Stimulated activated CD4-positive, alpha-beta T cell treated with anti-CD3 and anti-CD28 coated beads, Interleukin-2, amount 100 ng/mL, for 4 hours (primary cell): ENCODE measurements at places on chromosomes 4 and X.

GRCh38 chrX:87397103-87397886 is 120.3 kb upstream of the KLHL4 start:
- no peak for DNase-seq

GRCh38 chrX:46168254-46168653 is 377.0 kb downstream of the ZNF674 start:
- no peak for DNase-seq

- DNase-seq: no peak
Observed at GRCh38 chr4:101326576-101326975, 20.8 kb downstream of the PPP3CA start.

DNA sequence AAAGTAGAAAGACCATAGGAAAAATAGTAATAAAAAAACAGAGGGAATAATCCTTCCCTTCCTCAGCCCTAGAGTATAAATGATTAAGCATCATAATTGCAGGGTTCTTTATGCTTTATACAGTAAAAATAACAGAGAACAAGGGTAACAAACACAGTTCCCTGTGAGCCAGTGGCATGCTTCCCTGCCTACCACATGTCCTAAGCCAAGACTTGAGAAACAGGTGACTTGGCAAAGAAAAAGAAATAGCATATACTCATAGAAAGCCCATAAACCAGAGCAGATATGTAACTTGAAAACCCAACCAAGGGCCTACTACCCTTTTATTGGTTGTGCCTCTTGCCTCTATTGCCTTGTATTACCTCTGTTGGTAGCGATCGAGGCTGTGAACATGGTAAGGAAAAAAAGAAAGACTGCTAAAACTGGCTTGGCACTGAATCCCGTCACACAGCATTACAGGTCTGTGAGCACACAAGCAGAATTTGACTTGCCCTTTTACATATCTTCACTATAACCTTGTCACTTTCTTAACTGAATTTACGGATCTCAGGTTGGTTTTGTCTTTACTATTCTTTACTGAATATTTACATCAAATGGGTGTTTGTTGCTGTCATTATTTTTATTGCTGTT is 30.9 kb upstream of the MYOZ2 start:
- DNase-seq: no peak

DNA sequence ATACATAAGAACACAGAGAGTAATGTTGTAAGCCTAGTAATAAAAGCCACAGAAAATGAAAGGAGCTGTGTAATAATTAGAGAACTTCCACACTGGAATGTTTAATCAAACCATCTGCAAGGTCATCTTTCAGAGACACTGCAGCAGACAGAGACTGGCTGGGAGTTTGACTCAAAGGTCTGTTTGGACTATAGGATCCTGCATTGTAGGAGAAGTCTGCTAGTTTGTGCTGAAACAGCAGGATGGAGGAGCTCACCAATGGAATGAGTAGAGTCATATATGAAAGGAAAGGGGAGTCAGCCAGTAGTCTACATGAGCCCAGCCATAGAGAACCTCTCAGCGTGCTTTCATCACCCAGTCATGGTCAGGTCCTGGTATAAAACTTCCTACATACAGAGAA is 4.5 kb upstream of the ACE2 start:
- DNase-seq: no peak

DNA sequence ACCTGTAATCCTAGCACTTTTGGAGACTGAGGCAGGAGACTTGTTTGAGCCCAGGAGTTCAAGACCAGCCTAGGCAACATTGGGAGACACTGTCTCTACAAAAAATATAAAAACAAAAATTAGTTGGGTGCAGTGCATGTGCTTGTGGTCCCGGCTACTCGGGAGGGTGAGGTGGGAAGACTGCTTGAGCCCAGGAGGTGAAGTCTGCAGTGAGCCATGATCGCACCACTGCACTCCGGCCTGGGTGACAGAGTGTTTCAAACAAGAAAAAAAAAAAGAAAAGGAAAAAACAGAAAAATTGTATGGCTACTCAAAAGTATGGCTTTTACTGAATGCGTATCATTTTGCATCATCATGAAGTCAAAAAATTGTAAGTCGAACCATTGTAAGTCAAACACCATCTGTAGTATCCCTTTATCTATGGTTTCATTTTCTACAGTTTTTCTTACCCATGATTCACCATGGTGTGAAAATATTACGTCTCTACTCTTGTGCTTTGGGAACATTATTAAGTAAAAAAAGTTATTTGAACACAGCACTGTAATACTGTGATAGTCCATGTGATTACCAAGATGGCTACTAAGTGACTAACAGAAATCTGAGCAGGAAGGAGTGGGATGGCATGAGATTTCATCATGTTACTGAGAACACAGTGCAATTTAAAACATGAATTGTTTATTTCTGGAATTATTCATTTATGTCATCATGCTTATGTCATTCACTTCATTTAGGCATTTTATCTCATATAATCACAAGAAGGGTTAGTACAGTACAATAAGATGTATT is 26.5 kb upstream of the MANBA start:
- peak; percentile 6 for DNase-seq

DNA sequence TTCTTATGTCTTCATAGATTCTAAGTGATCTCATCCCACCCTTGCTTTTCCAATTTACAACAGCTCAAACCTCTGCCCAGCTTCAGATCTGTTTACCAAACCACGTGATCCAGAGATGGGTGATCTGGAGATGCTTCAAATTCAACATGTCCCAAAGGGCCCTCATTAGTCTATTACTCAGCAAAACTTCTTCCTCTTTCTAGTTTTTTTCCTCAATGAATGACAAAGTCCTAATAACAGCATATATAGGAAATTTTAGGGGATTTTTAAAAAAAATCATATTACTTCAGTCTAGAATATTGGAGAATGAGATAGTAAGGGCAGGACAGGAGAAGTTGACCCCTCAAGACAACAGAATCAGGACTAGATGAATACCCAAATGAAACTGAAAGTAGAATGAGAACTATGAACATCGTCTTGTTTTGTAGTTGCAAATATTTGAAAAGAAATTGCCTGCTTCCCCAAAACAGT is 127.1 kb downstream of the CFAP299 start:
- no peak for DNase-seq

DNA sequence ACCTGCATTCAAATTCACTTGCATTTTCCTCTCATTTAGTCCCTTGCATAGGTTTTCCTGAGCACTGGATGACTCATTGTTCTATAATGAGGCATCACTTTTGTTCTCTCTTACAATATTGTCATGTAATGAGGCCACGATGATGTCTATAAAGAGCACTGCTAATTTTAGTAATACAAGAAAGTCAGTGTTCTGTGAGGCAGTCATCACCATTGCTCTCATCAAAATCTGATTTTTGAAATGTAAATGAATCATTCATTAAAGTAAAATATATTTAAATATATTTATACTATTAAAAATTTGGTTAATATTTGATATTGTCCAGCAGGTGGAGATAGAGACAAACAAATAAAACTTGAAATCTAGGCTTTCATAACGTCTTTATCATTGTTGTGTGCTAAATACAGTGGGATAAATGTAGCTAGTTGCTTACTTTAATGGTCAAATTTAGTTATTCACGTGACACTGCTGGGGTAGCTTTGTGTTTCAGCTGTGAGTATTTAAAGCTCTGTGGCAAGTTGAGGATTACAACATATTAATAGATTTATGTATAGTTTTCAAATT is 15.4 kb downstream of the HMGB2 start:
- DNase-seq: no peak

DNA sequence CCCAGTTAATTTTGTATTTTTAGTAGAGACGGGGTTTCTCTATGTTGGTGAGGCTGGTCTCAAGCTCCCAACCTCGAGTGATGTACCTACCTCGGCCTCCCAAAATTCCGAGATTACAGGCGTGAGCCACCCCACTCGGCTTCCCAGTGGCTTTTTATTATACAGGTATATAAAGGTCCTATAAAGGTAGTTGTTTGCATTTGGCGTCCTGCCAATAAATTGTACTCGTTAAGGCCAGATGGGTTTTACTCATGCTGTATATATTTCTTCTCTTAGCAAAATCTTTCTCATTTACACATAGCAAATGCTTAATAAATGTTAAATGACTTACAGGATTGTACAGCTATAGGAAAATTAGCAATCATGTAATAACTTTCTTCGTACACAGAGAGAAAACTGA is 6.9 kb downstream of the SHROOM3 start:
- no peak for DNase-seq

GRCh38 chr4:176540814-176541213 is 221.0 kb downstream of the SPCS3 start:
- DNase-seq: no peak

- no peak for DNase-seq
Observed at GRCh38 chr4:31328932-31329331, 608.8 kb downstream of the PCDH7 start.

GRCh38 chr4:84022564-84022963 is 476.5 kb downstream of the NKX6-1 start:
- DNase-seq: no peak

DNA sequence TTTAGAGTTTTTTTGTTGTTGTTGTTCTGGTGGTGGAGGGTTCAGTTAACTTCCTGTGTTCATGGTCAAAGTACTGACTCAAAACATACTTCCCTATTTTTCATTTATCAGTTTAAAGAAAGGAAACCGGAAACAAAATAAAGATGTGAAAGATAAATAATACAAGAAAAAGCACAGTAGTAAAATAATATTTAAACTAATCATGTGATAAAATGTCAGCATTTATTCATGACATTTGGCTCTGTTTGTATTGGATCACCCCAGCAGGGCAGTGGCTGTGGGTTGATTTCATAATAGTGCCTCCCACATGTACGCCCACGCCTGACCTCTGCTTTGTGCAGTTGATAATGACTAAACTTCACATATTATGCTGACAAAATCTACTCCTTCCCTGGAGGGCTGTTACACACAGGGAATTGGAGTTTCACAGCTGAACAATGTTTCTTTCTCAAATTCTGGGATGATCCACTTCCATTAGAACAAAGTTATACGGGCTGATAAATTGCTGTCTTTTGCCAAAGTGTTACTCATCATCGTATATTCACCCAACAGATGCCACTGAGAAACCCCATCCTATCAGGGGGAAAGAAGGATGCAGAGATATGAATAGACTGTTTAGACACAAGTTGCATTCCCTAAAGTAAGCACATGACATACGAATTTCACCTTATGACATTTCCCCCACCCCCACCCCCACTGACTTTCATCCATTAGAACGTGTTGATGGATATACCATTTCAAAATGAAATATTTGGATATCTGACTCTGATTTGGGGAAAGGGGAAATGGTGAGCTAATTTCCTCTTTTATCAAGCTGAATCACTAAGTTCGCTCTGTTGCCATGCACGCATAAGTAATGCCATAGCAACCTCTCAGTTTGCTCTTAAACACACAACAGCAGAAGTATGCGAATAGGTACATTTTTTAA is 48.3 kb downstream of the AMELX start:
- peak; percentile 3 for DNase-seq

DNA sequence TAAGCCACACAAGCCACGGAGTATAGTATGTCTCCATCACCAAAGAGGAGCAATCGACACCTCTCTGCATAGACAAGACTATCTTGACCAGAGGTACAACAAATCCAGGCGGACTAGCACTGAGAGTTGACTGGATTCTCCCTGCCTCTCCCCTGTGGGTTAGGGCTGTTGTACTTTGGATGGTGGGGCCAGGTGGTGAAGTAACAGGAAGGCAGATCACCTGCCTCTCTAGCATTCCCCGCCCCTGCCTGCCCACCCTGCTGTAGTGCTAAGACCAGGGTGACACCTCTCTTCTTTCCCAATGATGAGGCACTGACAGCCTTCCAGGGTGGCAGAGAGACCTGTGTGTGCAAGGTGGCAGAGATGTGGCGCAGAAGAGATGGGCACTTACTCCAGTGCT is 47.5 kb upstream of the TRIM2 start:
- no peak for DNase-seq

- DNase-seq: no peak
Observed at GRCh38 chr4:178240891-178241290, 798.7 kb upstream of the AGA start.

DNA sequence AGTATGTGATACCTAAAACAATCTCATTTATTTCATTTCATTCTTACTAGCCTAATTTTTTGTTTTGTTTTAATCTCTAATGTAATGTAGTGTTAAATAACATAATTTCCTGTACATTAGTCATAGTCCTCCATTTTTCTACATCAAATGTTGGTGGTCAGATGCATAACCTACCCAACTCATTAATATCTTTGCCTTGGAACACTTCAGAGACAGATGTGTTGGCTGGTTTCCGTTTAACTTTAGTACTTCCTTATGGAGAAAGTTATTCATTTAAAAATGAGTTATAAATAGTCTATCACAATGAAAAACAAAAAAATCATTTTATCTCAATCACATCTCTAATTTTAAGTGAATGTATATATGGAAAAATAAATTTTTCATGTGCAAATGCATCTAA is 190.2 kb downstream of the ANTXR2 start:
- no peak for DNase-seq

- DNase-seq: no peak
Observed at GRCh38 chr4:138242834-138243156, 646 bp upstream of the SLC7A11 start.

GRCh38 chrX:13752646-13753045 is 18.1 kb downstream of the OFD1 start:
- no peak for DNase-seq

DNA sequence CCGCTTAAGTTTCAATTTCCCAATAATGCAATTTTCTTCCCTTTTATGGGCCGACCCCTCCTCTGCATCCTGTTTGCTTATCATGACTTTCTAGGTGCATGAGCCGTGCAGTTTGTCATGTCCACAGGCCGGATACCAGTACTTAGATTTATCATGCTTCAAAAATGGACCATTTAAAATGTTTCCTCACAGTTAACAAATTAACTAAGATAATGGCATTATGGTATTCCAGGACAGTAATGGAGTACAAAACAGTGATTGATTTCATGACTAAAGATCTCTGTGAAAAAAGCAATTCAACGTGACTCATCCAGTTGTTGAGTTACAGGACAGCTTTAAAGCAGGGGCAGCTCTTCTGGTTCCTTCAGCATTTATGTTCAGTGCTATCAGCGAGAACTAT is 23.0 kb downstream of the SNX25 start:
- no peak for DNase-seq

DNA sequence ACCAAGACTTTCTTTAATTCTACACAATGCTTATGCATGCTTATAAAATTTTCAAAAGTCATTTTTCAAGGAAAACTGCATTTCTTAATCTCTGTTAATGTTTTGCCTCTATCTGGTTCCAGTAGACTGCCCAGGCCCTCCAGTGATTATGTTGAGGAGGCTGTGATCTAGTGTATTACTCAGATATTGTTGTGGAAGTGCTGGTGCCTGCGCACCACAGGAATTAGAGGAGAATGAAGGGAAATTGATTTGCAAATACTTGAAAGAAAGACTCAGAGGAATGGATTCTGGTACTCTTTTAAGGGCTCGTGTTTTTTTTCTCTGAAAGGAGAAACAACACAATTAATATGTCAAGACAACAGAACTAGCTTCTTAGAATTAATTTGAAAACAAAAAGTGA is 1015.1 kb downstream of the RPA4 start:
- DNase-seq: no peak

DNA sequence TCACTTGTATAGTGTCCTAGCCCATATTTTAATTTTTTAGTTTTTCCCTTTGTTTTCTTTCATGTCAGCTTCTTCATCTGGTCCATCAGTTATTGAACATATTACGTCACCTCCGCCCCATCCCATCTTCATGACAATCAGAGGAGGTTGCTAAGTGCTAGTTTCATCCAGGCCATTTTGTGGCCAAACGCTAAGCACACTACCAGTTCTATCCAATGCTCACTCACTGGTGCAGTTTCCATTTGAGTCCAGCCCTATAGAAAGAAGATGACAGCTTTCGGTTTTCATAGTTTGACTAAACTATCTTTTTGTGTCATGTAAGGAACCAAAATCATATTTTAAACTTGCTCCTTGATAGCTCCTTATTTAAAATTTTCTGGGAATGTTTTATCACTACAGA is 304.2 kb downstream of the TENM3 start:
- DNase-seq: no peak

GRCh38 chrX:10619425-10620046 is 849 bp downstream of the MID1 start:
- DNase-seq: no peak
